ENCODE measurements at places on chromosomes 5 and 9.

GRCh38 chr9:116859763-116860162 is 172.7 kb downstream of the TRIM32 start:
- DNase-seq = no peak

DNA sequence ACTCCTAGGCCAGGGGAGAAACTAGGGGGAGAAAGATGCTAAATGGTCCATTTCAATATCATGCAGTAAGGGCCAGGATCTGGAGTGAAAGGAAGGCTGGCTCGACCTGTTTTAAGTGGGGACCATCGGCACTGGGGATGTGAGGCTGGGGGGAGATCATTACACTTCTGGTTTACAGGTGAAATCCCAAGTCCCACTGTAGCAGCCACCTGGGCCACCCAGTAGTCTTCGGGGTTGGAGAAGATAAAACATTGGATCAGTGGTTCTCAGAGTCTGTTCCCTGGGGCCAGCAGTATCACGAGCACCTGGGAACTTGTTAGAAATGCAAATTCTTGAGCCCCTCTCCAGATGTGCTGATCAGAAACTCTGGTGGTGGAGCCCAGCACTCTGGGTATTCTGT is 111.3 kb upstream of the ALDH1B1 start:
- no peak for DNase-seq

- DNase-seq = no peak
Observed at GRCh38 chr5:54651482-54652076, 134.0 kb downstream of the SNX18 start.

- DNase-seq = no peak
Observed at GRCh38 chr5:24854850-24855249, 210.1 kb upstream of the CDH10 start.

GRCh38 chr5:77337246-77337645 is 126.8 kb downstream of the PDE8B start:
- DNase-seq = no peak

GRCh38 chr9:135356021-135356420 is 123.6 kb upstream of the PPP1R26 start:
- DNase-seq = no peak

DNA sequence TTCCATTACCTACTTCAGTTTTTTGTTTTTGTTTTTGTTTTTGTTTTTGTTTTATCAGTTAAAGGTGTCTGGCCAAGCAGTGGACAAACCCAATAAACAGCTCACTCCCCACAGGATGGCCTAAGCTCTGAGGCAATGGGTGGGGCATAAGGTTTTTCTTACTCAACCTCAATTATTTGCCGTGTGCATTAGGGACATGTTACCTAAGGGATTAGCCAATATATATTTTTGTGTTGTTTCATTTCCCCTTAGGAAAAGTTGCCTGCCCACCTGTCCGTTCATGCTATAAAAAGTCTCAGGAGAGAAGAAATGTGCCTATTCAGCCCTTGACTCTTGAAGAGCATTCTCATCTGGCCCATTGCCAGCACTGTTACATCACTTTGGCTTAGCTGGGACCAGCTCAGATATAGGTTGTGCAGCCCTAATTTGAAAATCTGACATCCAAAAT is 7.3 kb downstream of the SH3RF2 start:
- DNase-seq = no peak

GRCh38 chr5:73351593-73351992 is 97.0 kb downstream of the FOXD1 start:
- DNase-seq = no peak

GRCh38 chr9:131799177-131799823 is 59.4 kb upstream of the RAPGEF1 start:
- DNase-seq = no peak

- DNase-seq = no peak
Observed at GRCh38 chr5:17655921-17656320, 21.7 kb downstream of the TAF11L14 start.

DNA sequence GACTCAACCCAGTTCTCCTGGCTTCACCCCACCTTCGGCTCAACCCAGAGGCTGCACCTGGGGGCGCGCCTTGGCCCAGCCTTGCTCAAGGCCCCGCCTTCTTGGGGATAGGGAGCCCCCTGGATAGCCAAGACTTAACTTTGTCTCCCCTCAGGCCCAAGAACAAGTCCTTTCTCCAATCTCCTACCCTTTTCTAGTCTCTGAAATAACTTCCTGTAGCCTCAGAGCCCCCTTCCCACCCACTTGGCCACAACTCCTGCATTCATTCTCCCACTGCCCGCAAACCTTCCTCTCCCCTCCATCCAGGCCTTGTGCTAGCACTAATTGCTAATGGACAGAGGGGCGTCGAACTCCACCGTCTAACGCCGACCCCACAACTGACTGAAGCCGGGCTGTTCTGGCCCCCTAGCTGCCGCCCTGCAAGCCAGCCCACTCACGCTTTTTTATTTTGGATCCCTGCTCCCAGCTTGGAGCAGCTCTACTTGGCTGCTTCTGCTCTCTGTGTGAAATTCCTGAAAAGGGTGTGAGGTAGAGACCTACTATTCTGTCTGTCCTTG is 579 bp upstream of the ASTN2 start:
- DNase-seq = no peak

- DNase-seq = no peak
Observed at GRCh38 chr5:43567967-43568366, 11.1 kb upstream of the PAIP1 start.

DNA sequence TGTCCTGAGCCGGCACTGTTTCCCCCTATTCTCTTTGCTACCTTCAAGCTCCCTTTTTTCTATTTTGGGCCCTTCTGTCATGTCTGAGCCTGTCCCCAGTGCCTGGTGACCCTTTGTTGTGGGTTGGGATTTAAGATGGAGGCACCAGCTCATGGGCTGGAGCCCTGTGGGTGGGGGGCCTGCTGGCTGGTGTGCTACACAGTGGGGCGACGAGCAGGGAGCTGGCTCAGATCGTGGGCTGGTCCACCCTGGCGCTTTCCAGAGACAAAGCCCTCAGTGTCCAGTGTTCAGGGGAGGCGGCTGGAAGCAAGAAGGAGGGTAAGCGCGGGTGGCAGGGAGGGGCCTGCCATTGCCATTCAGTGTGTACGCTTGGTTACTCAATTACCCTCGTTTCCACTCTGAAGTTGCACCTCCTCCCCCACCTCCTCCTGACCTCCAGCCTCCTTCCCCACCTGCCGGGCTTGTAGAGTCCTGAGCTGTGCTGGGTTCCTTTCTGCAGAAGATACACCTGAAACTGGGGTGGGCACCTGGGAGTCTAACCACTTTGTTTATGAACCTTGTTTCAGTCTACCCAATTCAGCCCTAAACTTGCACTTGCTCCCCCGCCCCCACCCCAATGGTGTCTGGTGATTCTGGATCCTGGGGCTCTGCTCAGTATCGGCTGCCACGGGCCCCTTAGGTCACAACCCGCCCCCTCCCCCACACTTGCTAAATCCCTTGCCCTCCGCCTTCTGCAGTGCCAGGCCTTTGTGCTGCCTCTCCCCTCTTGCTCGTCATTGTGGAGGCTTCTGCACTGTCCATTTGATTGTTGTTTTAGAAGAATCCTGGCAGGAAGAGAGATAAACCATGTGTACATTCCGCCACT is 49.9 kb downstream of the MVB12B start:
- DNase-seq = no peak

GRCh38 chr5:34656001-34656699 is at the start of gene RAI14:
RAI14 (plus strand) TSS chr5:34656328; CDS start chr5:34686920, 30,592 bp downstream.
- DNase-seq = peak; percentile 60

- no peak for DNase-seq
Observed at GRCh38 chr9:108836781-108837180, 19.0 kb downstream of the ACTL7B start.

- DNase-seq = no peak
Observed at GRCh38 chr5:44497606-44498005, 108.4 kb upstream of the FGF10 start.

- DNase-seq = no peak
Observed at GRCh38 chr5:2872676-2873075, 121.2 kb upstream of the IRX2 start.

DNA sequence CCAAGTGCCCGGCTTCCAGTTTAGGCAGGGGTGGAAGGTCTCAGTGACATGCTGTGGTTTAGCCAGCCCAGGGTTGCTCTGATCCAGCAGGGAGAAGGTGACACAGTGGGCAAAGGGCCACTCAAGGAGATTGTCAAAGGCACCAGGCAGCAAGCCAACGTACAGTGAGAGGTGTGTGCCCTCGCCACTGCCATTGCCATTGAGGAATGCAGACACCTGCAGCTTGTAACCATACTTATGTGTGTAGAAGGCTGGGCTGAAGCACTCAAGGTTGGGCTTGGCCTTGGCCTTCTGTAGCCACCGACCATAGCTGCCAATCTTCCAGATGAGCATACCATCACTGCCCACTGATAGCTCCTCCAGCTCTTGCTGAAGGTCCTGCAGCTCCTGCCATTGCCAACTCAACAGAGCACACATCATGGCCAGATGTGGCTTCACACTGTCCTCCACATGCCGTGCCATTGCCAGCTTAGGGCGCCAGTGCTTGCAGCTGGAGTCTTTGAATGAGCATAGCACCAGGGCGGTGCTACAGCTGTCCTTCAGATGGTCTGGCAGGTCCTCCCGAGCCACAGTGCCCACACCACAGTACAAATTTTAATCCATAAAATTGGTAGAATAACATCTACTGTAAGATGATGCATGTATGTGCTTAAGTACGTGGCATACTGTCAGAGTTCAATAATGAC is 59.7 kb upstream of the HMHB1 start:
- DNase-seq = no peak

DNA sequence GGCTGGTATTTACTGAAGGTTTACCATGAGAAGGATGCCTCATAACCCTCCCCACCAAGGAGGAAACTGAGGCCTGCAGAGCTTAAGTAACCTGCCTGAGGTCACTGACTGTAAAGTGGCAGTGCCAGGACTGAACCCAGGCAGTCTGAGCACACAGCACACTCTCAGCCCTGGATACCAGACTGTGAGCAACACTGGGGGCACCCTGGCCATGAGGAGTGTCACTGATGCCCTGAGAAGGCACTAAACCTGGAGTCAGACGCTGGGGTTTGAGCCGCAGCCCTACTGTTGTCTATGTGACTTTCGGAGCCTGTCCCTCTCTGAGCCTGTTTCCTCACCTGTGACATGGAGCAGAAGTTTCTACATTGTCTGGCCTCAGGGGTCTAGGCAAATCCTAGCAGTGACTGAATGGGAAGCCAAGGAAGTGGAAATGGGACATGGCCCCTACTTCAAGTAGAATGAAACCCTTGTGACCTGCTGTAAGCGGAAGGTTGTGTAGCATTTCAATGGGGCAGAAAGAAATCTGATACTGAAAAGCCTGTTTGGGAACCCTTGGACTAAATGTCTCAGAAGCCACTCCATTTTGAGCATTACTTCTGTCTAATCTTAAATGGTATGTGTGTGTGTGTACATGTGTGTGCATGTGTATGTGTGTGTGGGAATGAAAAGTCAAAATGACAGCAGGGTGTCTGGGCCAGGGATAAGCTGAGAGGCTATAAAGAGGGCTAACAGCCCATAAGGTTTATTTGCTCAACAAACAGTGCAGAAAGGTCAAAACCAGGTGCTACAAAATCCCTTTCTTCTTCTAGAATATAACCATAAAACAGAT is 36.0 kb downstream of the B4GALT1 start:
- DNase-seq = no peak

DNA sequence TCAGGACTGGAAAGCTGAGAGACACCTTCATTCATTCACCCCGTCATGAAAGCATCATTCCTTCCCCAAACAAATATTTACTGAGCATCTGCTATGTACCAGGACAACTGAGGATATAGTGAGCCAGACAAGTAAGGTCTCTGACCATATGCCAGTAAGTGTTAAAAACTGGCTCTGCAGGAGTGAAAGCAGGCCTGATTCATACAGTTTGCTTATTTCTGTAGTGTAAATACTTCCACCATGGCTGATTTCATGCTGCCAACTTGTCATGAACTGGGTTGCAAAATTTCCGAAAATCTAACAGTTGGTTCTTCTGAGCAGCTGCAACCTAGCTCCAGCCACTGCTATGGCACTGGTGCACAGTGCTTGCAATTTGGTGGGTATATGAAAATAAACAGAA is 68.1 kb downstream of the YIPF5 start:
- DNase-seq = no peak

DNA sequence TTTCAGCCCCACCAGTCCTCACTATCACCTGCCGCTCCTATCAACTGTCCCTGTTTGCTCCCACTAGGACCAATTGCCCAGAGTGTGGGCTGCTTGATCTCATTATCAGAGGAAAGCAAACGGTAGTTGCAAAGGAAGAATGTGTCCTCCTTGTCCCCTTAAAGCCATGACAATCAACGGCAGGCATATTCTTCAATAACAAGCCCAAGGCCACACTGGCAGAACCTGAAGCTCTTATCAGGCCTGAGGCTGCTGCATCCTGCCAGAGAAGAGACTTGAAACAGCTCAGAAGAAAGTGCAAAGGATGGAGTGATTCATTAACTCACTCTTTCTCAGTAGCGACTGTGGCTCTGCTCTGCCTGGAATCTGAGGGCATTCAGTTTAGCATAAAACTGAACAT is 39.2 kb upstream of the MAN2A1 start:
- no peak for DNase-seq

DNA sequence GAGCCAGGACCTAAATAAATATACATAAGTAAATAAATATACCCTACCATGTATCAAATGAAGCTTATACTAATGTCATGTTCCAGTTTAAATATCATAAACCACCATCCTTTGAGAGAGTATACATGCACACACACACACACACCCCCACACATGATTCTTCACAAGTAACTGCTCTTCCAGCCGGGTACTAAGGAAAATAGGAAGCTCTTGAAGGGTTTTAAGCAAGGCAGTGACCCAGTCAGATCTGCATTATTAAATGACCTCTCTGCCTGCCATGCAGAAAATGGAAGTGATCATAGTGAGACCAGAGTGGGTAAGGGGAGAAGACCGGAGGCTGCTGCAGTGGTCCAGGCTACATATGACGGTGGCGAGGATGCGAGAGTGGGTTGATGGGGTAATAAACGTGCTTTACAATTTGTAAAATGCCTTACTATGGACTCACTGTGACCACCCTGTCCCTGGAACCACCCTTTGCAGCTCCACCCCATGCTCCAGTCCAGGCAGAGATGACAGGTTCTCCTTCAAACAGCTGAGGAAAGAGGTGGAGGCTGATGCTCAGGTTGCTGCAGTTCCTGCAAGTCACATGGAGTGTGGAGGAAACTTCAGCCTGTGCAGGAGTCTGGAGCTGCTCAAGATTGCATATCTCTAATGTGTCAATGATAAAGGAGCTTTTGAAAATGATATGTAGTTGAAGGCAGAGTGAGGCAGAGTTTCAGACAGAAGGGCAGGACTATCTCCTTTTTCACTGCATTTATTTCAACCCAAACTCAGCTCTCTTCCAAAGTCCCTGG is 38.8 kb upstream of the NDFIP1 start:
- DNase-seq = no peak

DNA sequence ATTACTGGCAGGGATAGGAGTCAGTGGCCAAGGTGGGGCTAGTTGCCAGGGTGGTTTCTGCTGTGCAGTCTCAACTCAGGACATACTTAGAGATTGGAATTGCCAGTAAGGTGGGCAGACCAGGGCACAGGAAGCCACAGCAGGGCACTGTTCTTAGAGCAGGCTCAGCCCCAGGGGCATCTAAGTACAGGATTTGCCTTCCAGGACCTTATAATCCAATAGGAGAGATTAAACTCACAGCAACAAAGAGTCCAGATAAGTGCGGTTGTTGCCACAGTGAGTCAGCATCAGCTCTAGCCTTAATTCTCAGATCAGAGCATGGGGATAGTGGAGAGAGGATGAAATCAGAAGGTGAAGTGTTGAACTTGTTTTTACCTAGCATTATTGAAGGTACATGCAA is 265.8 kb upstream of the TRPC7 start:
- DNase-seq = no peak

- no peak for DNase-seq
Observed at GRCh38 chr5:66796305-66797292, 200.4 kb downstream of the MAST4 start.

Measured in fibroblast of skin of left biceps (primary cell).